NCI-H1105 (cell line): ENCODE measurements at places on chromosomes 6 and 20.

DNA sequence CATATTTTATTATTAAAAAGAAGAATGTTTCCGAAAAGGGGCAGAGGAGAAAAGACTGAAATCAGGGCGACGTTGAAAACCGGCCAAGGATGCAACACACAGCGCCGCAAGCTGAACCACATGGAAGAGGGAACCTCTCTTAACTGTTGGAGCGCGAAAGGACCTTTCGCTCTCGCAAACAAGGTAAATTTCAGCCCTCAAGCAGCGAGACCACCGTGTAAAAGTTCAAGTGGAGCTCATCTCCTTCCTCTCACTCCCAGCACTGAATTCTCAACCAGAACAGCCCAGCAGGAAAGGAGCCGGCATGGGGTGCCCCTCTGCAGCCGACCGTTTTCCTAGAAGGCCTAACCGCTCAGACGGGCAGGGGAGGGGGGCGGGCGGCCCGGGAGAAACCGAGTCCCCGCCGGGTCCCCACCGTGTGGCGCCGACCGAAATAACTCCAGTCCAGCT is 621 bp downstream of the GPR63 start:
- DNase-seq: no peak

DNA sequence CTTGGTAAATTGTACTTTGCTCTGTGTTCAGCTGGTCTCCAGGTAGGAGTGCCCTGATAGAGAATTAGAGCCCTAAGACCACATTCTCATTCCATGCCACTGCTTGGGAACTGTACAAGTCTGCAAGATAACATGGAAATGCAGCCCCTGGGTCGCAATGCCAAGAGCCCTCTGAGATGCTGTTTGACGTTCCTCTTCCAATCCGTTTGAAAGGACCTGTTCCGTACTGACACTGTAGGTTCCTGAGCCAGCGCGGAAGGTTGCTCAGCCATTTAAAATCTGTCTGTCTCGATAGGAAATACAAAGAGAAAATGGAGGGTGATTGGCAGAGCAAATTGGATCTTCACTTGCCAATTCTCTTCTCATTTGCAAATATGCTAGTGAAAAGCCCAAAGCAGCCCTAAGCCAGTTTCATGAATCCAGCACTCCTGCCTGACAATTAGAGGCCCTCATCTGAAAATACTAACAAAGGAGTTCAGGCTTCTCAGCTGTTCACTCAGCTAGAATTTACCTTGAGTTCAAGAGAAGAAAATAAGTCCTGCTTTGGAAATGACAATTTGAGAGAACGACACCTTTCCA is 100.6 kb upstream of the AFDN start:
- DNase-seq: no peak

DNA sequence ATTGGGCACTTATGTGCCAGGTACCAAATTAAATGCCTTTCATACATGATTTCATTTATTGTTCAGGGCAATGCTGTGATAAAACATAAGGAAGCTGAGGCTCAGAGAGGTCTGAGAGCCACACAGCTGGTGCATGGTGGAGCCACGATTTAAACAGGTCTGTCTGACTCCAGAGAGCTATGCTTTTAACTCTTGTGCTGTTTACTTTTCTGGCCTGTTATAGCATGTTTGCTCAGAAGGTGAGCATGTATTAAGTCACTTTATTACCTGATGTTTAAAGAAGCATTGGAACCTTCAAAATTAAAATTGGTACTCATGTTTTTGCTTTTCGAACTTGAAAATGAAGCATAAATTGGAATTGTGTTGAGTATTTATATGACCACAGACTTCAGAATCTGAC is 26.8 kb downstream of the MCM8 start:
- DNase-seq: no peak

DNA sequence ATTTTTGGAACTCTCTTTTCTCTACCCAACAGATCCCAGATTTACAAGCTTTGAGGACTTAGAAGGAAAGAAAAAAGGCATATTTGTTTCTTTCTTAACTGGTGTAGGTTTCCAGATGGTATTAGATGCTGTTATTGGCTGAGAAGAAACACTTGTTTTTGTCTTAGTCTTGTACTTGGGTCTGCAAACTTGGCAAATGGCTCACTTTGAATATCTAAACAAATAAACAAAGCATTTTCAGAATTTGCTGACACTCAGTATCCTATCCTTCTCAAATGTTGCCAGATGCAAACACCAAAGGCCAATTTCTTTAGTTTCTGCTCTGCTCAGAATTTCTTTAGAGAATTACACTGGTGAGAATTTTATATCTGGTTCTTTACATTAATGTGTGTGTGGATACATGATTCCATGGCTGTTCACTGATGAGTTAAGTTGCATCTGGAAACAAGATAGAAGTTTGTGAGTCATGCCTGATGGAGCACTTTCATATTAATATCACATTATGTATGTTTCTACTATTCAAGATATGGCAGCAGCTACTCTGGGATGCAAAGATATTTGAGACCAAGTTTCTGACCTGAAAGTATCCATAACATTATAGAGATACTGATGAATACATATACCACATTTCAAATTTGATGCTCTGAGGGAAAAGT is 43.7 kb upstream of the CEP162 start:
- DNase-seq: no peak

- no peak for DNase-seq
Measured at GRCh38 chr6:62445521-62445920, 159.5 kb upstream of the KHDRBS2 start.

DNA sequence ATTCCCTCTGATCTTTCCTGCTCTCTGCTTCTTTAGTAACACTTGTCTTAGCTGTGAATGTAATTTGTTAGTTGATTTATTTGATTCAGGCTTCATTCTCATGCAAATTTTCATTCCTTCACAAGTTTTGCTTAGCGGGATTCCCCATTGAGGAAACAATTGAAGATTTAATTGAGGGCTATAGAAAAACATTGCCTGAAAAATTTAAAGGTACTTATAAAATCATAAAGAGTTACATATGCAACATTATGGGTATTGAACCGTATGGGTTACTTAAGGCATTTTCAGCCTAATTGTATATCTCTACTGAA is 11.9 kb upstream of the ZSCAN9 start:
- no peak for DNase-seq

DNA sequence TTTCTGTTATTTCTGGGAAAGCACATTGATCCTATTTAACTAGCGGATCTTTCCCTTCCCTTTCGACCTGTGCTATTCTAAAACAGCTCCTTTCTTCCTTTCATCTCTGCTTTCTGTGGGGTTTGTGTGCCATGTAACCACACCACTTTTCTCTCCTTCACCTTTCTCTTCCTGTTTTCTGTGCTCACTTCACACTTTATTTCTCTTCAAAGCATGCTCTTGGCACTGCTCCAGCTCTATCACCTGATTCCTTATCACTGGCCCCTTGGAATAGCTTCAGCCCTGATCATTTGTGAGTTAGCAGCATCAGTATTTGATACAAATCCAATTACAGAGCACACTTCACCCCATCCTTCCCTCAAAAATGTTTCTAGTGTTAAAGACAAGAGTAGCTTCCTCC is 8.1 kb upstream of the METTL24 start:
- DNase-seq: no peak
